ENCODE measurements at places on chromosomes 1 and 21.

DNA sequence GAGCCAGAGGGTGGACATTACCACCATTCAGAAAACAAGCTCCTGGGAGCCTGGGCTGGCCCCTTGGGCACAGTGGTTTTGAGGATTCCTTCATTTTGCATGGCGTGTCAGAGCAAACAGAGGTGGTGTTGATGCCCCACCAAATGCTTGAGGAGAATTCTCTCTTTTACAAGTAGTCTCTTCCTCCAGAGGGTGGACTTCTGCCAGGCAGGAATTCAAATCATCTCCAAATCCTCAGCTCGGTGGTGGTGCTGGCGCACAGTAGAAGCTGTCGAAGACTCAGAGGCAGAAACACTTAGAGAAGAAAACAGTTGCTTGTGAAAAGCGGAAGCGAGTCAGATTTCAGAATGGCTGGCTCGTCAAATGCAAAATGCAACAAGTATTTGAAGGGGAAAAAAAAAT is 3.4 kb upstream of the CHI3L1 start:
- no peak for DNase-seq

DNA sequence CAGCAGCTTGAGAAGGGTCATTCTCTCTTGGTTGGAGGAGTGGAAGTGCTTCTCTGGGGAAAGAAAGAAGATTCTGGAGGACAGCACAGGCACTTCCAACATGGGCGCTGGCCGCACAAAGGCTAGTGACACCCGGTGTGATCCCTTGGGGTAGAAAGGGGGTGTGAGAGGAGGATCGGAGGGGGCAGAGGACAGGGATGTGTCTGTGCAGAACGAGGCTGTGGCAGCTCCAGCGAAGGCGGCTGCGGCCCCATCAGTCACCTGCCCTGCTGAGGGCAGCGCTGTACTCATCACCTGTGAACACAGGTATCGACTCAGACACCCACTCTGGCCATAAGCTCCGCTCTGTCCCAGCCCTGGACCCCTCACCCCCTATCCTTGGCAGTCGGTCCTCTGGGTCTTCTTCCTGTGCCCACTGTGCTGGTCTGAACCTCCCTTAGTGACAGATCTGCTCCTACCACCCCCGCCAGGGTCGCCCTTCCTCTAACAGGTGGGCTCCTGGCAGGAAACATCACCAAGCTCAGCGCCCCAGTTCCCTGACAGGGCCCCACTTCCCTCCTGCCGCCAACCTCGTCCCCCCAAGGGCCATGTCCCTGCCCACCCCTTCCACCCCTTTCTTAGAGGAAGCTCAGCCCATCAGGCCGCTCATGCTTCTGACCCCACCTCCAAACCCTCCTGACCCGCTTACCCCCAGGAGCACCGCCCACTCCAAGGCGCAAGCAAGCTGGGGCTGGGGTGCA is 20.1 kb downstream of the TP73 start:
- no peak for DNase-seq

DNA sequence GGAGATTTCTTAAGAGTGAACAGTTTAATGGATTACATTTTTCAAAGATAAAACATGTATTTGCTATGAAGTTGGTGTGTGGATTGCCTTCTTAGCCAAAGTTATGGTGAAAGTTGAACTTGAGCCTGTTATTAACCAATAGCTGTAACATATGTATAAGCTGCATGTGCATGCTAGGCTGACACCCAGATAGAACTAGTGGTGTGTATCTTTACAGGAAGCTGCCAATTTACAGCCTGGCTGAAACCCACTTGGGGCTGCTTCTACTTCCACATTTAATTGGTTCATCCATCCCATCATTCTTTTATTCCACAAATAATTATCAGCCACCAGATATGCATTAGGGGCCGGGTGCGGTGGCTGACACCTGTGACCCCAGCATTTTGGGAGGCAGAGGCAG is 3.3 kb downstream of the PLA2G5 start:
- DNase-seq, result no peak

- DNase-seq, result no peak
These were observed 14.1 kb downstream of the CNR2 start for GRCh38 chr1:23899070-23899469.

DNA sequence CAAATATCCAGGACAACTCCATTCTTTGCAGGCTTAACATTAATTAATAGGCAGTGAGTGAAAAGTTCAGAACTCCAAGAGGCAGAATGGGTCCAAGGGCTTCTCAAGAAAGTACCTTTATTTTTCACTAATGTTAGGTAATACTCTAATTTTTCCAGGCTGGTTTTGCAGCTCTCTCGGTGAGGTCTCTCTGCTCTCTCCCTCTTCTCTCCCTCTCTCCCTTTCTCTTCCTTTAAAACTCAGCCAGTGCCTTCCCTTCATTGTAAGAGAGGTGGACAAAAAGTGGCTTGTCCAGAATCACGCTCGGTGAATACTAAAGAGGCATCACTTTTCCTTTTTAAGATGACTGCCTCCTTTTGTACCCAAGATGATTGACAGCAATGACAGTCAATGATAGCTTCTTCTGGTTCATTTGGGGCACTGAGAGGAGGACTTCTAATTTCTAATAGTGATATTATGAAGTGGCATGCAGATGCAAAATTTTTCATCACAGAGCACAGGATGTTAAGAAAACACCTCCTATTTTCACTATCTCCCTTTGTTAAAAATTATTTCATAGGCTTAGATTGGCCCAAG is 1.3 kb upstream of the CHI3L1 start:
- no peak for DNase-seq

- no peak for DNase-seq
These were observed 4.0 kb upstream of the ZBTB40 start for GRCh38 chr1:22447621-22448111.

- DNase-seq, result no peak
These were observed 51.8 kb downstream of the SLC44A5 start for GRCh38 chr1:75559136-75559535.

DNA sequence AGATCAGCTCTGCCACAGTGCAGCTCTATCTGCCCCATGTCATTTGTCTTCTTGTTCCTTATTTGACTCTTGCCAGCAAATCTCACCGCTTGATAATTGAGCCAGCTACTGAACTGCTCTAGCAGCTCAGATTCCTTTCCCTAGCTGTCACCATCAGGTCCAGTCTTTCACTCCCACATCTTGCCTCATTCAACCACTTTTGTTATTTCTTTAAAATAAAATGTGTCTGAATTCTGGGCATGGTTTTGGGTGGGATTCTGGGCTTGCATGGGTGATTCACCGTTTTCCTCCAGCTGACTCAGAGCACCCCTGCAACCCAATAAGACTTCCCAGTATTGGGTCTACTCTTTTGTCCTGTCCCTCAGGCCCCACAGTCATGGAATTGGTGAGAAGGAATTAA is 215.7 kb downstream of the DSCAM start:
- DNase-seq, result no peak

DNA sequence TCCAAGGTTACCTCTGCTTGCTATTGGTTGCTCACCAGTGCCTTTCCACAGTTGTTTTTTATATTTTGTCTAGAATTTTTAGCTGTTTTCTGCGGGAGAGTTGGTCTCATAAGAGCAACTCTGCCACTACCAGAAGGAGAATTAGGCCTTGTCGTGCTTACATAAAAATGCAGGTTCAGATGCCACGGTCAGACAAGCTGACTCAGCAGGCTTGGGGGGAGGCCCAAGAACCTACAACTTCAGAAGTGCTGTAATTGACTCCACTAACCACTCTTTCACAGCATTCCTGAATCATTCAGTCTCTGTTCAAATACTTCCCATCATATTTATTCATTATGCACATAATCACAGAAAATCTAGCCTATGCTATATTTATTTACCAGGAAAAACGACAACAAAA is 23.1 kb upstream of the YRDC start:
- no peak for DNase-seq

GRCh38 chr1:115655916-115656315 is 14.1 kb downstream of the VANGL1 start:
- DNase-seq, result no peak

DNA sequence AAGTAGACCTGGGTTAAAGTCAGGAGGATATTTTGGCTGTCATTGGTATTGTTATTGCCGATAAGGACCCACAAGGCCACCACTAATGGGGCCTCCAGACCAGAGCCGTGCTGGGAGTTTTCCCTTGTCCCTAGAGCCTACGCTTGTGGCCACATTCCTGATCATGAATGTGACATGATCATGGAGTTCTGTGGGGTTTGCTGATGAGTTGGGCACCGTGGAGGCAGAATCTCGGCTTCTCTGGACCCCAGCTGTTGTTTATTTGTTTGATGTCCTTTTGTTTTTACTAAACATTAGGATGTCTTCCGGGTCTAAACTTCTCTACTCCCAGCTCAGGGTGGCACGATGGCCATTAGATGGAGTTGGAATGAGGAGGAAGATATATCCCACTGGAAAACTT is 74.9 kb upstream of the TMPRSS2 start:
- no peak for DNase-seq

GRCh38 chr1:198638894-198639635 is at the start of gene PTPRC:
Gene PTPRC (plus strand): TSS chr1:198639040. CDS start chr1:198639269, 229 bp downstream.
- no peak for DNase-seq

DNA sequence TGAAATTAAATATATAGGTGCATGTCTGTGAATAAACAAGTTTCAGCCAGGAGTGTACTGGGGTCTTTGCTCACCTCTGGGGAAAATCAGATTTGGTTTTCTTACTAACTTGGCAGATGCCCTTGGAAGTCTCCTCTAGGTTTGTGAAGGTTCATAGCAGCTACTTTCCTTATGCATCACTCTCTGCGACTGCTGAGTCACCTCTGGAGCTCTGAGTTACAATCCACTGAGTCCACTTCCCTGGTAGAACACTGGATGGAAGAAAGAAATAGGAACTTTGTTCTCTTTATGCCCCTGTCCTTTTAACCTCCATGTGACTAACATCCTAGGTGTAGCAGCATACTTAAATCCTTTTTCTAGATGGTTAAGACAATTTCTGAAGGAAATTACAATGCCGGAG is 4.4 kb upstream of the FASLG start:
- no peak for DNase-seq

DNA sequence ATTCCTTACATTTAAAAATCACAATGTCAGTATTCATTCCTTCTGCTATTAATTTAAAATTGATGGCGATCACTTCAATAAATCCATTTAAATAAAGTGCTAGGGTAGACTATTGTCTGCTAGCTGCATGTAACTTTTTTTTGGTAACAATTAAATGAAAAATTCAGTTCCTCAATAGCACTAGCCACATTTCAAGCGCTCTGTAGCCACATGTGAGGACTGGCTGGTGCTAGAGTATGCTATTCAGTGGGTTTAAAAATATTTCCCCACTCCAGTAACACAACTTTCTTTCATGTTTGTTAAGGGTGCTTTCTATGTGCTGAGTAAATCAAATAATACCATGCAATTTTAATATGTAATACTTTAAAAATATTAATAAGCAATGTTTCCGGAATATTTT is 108.2 kb downstream of the LTN1 start:
- no peak for DNase-seq

DNA sequence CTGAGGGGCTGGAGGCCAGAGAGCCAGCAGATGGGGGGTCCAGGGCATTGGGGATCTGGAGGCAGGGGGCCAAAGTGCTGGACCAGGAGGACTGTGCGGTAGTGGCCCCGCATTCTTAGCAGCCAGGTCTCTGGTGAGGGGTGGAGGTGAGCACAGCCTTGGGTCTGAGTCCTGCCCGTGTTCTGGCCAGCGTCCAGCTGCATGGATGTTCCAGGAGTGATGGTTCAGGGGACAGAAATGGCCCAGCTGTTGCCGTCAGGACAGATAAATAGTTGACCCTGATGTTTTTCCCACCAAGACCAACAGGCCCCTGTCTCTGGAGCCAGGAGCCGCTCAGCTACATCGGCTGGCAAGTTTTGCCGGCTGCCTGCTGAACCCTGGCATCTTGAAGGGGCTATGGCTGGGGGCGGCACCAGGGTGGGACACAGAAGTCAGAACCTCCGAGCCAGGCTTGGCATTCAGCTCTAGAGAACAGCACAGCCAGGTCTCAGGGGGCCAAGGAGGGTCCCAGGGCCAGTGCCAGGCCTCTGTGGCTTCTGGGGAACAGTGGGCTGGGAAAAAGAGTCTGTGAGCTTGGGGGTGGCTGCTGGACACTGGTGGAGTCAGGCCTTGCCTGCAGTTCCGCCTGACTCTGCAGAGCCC is 19.4 kb upstream of the TTC34 start:
- DNase-seq, result no peak

GRCh38 chr1:77313491-77313890 is 31.7 kb downstream of the AK5 start:
- DNase-seq, result no peak

DNA sequence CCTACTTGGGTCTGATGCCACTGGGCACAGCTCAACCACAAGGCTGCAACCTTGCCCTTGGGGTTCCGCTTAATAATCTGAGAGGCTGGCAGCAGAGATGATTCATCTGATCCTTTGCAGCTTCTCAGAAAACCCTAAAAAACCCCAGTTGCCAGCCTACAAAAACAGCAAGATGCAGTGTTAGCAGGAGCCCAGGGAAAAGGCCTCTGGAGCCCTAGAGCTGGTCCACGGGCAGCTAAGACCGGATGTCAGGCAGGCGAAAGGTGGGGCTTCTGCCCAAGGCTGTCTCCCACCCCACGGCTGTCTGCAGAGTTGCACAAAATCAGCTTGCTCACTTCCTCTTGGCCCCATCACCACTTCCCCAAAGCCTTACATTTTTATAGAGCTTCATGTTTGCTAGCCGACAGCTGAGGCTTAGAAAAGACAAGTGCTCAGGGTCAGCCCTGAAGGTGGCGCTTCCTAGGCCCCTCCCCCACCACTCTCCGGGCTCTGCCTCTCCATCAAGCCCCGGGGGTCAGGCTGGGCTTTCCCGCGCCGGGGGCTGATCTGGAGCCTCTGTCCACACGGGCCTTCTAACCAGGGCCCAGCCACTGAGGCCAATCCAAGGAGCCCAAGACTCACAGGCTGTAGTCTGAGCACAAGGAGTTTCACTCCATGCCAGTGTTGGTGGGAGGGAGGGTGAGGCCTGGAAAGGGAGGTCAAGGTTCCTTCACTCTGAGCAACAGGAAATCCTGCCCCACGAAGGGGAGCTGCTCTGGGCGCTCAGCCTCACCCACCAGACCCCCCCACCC is 4.2 kb upstream of the ADORA3 start:
- DNase-seq, result peak; percentile 86

- no peak for DNase-seq
These were observed 35.0 kb downstream of the CTTNBP2NL start for GRCh38 chr1:112431038-112431437.

DNA sequence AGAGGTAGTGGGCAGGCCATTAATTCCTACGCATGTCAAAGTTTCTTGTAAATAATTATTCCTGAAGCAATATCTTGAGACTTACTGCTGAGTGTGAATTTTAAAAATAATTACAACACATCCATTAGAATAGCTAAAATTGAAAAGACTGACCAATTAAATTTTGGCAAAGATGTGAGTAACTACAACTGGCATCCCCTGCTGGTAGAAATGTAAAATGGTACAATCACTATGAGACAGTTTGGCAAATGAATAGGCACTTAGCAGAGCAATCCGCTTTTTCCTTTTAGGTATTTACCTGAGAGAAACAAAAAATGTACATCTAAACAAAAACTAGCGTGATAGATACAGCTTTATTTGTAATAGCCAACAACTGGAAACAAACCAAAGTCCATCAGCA is 798.9 kb downstream of the BRINP3 start:
- DNase-seq, result no peak
